ENCODE measurements at places on chromosomes 3 and 15. TPM values are rescaled to one million over a fixed set of nuclear protein-coding genes. Genes with fewer than 3 reads are reported as not detected.
A peak's percentile ranks its signal among the peaks of the same experiment; 100 is the strongest.

PIGZ gene
- 11.3 TPM for total RNA-seq

GOLGA6D gene
- total RNA-seq, result not detected

RAB27A gene
- total RNA-seq, result 27.6 TPM

CHRNA7 gene
- total RNA-seq, result 9.3 TPM

WDR72 gene
- total RNA-seq, result 0.80 TPM

PCSK6 gene
- 84.1 TPM for total RNA-seq

COL8A1 gene
- total RNA-seq, result 8.0 TPM

SLC22A13 gene
- total RNA-seq, result not detected

- no peak for DNase-seq
Observed at GRCh38 chr3:148084931-148085330, 612.8 kb upstream of the AGTR1 start.

DNA sequence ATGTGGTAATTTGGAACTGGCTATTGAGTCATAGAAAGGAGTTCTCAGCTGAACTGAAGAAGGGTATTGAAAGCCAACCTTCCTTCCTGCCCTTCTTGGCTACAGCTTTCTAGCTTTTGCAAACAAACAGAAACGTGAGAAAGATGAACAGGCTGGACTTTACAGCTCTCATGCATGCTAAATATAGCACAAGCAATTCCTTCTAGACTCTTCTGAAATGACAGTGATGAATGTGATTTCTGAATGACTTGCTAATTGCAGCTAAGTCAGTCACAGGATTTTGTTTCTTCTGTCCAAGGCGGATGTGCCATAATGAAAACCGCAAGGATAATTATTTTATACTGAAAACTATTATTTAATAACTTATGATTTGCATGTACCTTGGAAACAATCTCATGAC is 36.3 kb downstream of the BCHE start:
- no peak for DNase-seq

DNA sequence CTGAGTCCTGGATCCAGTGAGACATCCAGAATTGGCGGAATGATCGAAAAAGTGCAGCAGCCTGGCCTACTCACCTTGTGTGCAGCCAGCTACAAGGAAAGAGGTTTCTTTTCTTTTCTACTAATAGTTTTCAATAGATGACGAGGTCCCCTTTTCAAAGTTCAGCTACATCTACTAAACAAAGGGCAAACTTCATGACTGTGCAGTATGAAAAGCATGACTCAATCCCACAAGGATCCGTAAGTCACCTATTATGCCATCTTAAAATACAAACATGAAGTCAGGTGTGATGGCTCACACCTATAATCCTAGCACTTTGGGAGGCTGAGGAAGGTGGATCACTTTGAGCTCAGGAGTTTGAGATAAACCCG is 16.7 kb downstream of the MIX23 start:
- no peak for DNase-seq

- DNase-seq, result no peak
Observed at GRCh38 chr15:60713119-60714084, 234.5 kb upstream of the ICE2 start.

GRCh38 chr3:139587797-139588196 is 48.3 kb upstream of the RBP1 start:
- DNase-seq, result no peak

- DNase-seq, result no peak
Observed at GRCh38 chr3:61839256-61839655, 277.9 kb downstream of the PTPRG start.

- DNase-seq, result no peak
Observed at GRCh38 chr3:99747915-99748314, 69.7 kb upstream of the CMSS1 start.

GRCh38 chr3:10722911-10723310 is 93.1 kb upstream of the SLC6A11 start:
- no peak for DNase-seq

DNA sequence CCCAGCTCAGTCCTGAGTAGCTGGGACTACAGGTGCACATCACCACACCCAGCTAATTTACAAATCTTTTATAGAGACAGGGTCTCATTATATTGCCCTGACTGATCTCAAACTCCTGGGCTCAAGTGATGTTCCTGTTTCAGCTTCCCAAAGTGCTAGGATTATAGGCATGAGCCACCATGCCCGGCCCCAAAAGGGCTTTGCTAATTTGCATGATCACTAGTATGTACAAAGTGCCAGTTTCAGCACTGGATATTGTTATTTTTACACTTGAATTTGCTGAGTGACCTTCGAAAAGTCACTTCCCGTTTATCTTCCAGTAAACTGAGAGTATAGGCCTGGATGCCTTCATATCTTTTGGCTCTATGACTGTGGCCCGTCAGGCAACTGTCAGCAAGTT is 12.2 kb downstream of the CLN6 start:
- DNase-seq, result no peak

GRCh38 chr3:26106228-26106627 is 316.3 kb downstream of the OXSM start:
- DNase-seq, result no peak

GRCh38 chr3:31002730-31003129 is 108.3 kb upstream of the GADL1 start:
- no peak for DNase-seq

GRCh38 chr3:98259707-98260106 is 4.3 kb upstream of the OR5H6 start:
- DNase-seq, result no peak

DNA sequence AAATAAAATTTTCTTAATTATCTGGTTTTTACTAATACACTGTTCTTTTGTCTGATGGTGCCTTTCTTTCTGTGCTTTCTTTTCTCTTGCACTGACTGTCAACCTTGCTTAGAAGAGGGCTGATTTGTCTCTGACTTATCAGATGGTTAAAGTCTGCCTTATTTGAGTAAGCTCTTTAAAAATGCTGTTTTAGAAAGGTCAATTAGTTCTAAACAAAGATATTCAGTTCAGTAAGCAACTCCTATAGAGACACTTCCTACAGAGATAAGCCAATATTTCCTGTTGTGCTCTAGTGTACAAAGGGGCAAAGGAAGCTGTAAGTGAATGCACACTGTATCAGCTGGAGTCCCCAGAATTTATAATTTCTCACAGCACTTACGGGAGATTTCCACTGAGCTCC is 153.4 kb upstream of the TSPAN3 start:
- DNase-seq, result no peak

- DNase-seq, result no peak
Observed at GRCh38 chr15:39578851-39579486, 1.9 kb upstream of the THBS1 start.

DNA sequence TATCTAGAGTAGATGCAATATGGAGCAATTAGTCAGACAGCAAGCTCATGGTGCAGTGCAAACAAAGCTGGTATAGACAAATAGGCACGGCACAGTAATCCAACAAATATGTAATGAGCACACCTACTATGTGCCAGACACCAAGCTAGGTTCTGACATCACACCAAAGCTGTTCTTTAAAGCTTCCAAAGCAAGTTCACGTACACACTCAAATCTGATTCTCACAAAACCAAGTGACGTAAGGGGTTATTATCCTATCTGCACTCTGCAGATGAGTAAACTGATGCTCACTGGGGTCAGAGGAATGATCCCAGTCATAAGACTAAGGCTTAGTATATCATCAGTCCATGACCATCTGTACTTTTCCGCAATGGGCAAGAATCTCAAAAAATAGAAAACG is 27.8 kb upstream of the LIPC start:
- no peak for DNase-seq

- no peak for DNase-seq
Observed at GRCh38 chr15:45148076-45149059, 18.6 kb downstream of the DUOX1 start.

GRCh38 chr3:69058180-69058946 is 6.2 kb upstream of the TMF1 start:
- DNase-seq, result no peak

DNA sequence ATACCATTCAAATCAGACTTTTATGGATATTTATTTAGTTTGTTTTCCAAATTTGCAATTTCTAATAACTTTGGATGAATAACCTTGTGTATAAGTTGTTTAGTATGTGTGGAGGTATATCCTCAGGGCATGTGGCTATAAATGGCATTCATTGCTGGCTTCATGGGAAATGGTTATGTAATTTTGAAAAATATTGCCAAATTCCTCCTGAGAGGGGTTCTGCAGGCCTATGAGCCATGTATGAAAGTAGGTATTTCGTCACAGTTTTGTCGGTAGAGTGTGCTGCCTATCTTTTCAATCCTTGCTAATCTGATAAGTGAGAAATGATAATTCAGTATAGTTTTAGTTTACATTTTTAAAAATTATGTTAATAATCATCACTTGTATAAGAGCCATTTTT is 256.4 kb upstream of the ZNF385D start:
- DNase-seq, result no peak

DNA sequence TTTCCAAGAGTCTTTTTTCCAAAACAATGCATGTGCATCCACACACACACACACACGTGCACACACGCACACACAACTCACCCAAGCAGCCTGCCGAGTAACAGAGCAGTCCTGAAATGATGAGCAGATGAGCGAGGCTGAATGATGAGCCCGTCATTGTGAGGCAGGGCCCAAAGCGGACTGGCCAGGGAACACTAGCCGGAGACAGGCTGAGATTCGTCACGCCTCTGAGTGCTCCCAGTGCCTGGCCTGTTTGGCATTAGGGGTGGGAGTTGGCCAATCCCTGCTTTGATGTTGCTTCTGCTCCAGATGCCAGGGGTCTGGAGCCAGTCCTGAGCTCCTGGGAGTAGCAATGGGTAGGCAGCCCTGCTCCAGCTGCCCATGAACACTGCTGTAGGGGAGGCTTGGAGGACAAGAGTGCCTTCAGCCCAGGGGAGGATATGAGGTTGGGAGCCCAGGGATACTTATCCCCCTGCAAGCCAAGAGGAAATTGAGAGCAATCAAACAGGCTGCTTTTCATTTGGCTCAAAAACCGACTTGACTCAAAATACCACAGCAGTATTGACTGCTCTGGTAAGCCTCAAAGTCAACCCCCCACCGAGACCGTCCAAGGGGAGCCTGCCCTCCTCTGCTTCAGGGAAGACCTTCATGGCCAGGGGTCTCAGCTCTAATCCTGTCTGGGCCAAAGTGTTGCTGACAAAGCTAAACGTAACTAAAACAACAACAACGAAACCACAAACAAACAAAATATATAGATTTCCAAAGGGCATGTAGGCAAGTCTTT is 22.9 kb downstream of the COLQ start:
- no peak for DNase-seq

DNA sequence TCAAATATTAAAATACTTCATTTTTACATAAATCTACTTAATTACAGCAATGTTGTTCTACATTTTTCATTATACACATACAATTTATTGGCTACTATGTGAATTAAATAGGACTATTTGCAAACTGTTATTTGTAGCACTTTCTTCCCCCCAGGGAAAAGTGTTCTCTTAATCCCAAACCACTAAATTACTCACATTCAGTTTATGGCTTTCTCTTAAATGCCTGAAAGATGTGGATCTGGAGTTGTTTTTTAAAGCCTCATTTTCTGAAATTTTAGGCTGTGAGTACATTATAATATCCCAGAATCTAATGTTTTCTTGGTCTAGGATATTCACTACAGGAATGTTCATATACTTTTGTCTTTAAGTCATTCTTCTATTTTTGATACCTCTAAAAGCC is 32.7 kb downstream of the PRTG start:
- DNase-seq, result no peak

DNA sequence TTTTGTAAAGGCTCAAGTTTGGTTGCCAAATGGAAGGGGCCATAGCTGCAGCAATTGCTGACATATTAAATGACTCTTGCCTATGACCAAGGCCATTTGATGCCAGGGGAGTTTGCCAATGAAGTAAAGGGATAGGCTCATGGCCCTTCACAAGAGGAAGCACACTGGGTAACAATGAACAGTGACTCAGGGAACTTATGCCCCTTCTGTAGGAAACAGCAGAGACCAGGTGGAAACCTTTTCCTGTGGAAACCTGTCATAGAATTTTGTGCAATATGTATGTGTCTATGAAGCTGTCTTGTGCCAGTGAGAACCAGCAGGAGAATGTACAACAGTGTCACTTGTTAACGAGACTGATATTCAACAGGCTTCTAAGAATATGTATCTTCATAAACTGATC is 25.4 kb upstream of the AVEN start:
- no peak for DNase-seq

- peak; percentile 58 for DNase-seq
Observed at GRCh38 chr15:63381301-63382204, at the start of gene CA12. Gene CA12 (minus strand): TSS chr15:63381846. CDS start chr15:63381720, 126 bp downstream.

Measured in prostate gland (tissue), 2 donors.